ENCODE measurements at places on chromosomes 13 and 19.

DNA sequence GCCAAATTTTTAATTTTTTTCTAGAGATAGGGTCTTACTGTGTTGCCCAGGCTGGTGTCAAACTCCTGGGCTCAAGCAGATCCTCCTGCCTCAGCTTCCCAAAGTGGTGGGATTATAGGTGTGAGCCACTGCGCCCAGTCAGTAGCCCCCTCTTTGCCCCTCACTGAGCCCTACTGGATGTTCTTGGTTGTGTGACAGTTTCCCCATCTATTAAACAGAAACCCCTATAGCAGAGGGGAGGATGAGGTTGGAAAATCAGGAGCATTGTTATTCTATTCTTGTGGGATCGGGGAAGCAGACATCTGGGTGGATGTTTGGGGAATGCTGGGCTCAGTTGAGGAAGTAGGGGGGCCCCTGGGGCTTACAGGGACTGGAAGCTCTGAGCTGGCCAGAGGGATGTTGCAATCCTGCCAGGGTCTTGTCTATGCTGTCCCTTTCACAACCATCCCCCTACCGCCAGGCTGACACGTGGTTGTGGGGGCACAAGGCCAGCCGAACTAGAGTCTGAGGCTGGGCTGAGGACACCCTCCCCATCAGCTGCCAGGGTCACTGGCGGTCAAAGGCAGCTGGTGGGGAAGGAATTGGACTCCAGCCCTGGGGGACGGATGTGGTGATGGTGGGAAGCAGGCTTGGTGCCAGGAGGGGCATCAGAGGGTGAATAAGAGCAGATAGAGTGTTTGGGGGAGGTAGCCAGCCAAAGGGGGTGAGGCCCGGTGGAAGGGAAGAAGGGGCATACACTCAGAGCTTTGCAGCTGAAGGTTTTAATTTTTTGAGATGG, 10.9 kb downstream of the APOC1 start:
- no peak for DNase-seq

DNA sequence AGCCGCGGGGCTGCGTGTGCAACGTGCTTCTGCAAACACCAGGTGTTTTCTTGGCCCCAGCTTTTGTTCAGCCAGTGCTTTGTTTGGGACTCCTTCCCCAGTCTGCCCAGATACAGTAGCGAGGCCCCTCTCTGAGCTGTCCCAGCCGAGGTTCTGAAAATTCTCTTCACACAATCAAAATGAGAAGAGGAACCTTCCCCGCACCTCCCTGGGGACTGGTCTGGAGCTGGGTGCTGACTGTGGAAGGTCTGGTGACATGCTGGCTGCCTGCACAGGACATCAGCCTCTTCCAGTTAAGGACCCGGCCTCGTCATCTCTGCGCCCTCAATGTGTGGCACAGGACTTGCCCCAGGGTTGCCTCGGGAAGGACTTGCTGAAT, 4.2 kb downstream of the ATP4A start:
- peak; percentile 21 for DNase-seq

GRCh38 chr13:78139765-78140164, 221.1 kb upstream of the EDNRB start:
- no peak for DNase-seq

GRCh38 chr19:31174948-31175347, 174.3 kb downstream of the TSHZ3 start:
- DNase-seq: no peak

DNA sequence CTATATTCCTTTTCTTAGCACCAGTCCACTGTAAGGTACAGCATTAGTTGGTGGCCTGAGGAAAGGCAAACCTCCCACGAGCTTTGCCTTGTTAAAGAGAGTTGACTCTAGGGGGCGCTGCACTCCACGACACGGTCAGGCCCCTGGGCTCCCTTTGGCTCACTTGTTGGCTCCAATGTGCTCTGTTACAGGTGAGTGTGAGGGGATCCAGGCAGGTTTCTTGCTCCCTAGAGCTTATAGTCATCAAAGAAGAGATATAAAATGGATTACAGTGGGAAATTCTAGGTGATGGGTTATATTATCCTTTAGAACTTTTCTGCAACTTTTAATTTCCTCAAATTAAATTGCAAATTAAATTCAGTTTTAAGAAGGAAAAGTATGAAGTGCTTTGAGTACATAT, 3.7 kb downstream of the WDR87 start:
- DNase-seq: peak; percentile 70

DNA sequence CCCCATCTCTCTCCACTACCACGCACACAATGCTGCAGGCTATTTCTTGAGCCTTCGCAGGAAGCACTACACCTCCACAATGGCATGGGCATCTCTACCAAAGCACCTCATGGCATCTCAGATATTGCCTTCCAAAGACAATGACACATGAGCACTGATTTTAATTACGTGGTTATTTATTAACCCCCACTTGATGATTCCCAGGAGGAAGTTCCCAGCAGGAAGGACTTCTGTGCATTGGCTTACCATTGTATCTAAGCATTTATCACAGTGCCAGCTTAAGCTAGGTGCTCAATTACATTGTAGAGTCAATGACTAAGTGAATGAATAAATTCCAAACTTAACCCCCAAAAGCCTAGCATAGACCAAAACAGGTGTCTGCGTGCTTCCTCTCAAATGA, 101.4 kb downstream of the ABCC4 start:
- no peak for DNase-seq

- DNase-seq: no peak
These were observed 5.3 kb upstream of the TEX101 start for GRCh38 chr19:43409415-43409814.

DNA sequence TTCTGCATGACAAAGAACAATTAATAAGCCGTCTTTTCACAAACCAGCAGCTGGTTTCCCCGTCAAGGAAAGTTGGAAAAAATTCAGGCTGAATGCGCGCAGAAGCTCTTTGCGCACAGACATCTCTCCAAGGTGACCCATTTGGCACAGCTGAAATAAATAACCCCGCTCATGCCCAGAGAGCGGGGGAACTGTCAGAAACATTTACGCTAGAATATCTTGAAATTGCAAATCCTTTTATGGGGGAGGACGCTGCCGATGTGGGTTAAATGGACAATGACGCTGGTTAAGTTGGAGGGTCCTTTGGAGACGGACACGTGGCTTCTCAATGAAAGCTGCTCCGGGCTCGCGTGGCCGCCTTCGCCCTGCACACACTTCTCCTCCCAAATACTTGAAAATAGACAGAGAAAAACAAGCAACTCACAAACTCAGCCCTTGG, 30.6 kb downstream of the GSX1 start:
- no peak for DNase-seq

DNA sequence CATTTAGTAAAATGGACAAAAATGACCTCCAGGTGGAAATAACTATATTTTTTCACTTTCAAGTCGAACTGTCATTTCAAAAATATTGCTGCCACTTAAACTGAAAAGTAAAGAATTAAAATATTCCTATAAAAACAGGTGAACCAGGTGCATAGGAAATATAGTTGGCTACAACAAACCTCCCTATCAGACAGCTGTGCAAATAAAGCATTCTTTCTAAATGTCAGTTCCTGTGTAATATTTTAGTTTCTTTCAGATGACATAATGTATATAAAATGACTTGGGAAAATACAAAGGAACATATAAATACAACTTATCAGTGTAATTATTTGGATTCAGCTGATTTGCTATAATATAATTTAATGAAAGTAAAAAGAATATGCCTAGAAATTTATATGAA, 403.5 kb upstream of the GPC6 start:
- DNase-seq: no peak

- no peak for DNase-seq
These were observed 2.8 kb upstream of the KLF5 start for GRCh38 chr13:73055813-73056564.

GRCh38 chr19:27972291-27973040, 1240.5 kb downstream of the UQCRFS1 start:
- DNase-seq: no peak

Measured in CD4-positive, alpha-beta T cell treated with Interleukin-15 for 1 hour (primary cell).